DMS79 treated with DMSO at 0.1 percent for 48 hours (cell line): ENCODE measurements at places on chromosomes 11 and 22.

DNA sequence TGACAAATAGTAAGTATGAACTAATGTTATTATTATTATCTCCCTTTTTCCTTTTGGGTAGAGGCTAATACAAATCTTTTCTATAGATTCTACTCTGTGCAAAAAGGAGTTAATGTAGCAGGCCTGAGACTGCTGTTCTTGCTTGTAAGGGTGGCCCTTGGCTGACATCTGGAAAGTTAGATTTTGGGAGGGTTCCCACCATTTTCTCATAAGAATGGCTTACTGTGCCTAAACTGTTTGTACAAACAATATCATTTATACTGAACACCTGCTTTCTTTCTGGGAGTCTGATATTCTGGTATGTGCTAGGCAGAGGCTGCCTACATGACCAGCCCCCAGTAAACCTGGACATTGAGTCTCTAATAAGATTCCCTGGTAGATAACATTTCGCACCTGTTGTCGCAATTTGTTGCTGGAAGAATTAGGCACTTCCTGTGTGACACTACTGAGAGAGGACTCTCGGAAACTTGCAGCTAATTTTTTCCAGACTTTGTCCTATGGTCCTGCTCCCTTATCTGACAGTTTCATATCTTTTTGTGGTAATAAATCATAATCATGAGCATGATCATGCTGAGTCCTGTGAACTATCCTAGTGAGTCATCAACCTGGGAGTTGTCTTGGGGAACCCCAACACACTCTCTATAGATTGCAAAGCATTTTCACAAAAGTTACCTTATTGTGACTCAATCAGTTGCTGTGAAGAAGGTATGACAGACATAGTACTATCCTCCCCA, 257.7 kb upstream of the CCDC90B start:
- DNase-seq: no peak

GRCh38 chr11:120566176-120566575, 54.6 kb downstream of the GRIK4 start:
- no peak for DNase-seq

- DNase-seq: peak; percentile 26
Observed at GRCh38 chr11:65503949-65504673, 5.3 kb downstream of the MALAT1 start.

DNA sequence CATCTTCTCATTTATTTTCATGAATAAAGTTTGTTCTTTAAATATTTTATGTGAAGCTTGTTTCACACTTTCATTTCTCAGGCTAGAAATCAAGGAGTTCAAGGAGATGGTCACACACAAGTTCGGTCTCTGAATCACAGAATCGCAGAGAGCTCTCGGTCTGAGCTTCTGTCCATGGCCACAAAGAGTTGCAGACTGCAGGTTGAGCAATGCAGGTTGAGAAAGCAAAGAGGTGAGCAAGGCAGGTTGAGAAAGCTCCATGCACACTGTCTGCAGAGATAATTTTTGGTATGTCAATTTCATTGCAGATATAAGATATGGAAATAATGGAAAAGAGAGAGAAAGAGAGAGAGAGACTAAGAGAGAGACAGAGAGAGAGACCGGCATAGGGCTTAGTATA, 32.9 kb upstream of the VWA5A start:
- DNase-seq: no peak

GRCh38 chr22:37844904-37845329, 783 bp upstream of the ANKRD54 start:
- no peak for DNase-seq

GRCh38 chr22:47043835-47044721, 281.6 kb downstream of the TBC1D22A start:
- DNase-seq: peak; percentile 60

GRCh38 chr22:44329179-44329796, 16.5 kb upstream of the SHISAL1 start:
- peak; percentile 10 for DNase-seq

DNA sequence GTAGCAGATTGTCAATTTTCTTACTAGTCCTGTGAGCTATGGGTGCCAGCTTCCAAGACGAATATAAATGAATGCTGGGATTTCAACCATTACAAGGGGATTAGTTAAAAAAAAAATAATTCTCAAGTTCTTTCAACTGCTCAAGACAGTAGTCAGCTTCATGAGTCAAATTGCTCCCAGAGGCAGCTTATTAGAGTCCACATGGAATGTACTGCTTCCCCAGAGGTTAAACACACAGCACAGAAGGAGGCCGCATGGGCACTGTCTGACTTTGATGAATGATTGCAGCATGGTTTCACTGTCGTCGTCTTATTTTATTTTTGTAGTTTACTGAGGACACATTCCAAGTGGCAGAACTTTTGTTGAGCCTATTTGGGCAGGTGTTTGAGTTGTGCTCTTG, 563.2 kb downstream of the TMEM135 start:
- no peak for DNase-seq

- no peak for DNase-seq
Observed at GRCh38 chr22:43814264-43814663, 2.2 kb upstream of the EFCAB6 start.

DNA sequence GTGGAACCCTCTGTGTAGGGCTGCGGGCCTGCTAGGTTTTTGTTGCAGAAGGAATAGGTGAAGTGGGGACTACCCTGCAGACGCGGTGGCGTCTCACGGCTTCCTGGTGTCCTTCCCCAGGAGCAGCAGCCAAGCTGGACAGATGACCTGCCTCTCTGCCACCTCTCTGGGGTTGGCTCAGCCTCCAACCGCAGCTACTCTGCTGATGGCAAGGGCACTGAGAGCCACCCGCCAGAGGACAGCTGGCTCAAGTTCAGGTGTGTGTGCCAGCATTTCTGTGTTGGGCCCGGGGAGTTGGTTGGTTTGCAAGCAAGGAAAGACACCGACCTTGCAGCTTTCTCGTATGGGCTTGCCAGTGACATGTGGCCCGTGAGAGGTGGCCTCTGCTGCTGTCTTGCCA, 15.3 kb downstream of the TAB1 start:
- DNase-seq: peak; percentile 49

- DNase-seq: no peak
Observed at GRCh38 chr11:11081288-11081687, 223.4 kb upstream of the ZBED5 start.

DNA sequence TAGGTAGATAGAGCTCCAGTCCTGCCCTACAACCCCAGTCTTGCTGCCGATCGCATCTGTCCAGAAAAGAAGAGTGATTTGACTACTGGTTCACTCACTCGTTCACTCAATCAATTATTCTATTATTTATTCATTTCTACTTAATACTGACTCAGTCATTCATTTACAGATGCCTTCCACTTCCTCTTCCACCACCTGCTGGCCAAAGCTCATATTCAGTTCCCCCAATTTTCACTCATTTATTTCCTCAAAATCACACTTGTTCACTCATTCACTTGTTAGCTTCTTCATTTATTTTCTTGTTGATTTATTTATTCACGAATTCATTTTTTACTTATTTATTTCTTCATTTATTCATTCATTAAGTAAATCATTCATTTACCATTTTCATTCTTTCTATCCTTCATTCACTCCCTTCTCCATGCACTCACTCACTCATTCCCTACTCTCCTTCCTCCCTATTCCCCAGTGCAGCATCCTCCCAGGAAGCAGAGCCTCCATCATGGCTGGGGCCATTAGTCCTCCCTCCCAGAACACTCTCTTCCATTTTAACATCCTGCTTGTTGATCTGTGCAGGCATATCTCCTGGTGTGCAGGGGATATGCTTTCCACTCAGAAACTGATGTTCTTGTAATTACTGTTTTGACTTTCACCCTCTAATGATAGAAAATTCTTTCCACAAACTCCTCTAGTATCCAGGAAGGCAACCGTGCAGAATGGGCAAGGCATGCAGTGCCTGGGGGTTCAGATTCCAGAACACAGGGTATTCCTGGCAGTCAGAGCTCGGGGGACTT, 281.0 kb downstream of the TENM4 start:
- DNase-seq: no peak

DNA sequence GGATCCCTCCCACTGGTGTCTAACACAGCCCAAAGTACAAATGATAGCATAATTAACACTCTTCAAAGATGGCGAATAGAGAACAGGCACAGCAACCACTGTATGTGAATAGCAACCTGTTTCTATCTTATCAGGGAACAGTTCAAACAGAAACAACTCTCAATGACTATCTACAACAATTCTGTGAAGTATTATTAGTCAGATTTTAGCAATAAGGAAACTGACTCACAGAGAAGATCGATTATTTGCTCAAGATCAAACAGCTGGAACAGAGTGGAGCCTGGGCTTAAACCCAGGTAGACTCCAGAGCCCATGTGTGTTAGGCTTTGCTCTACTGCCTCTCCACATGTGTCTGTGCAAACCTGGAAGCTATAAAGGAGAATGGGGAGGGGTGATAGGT, 88.7 kb downstream of the C11orf58 start:
- DNase-seq: no peak

DNA sequence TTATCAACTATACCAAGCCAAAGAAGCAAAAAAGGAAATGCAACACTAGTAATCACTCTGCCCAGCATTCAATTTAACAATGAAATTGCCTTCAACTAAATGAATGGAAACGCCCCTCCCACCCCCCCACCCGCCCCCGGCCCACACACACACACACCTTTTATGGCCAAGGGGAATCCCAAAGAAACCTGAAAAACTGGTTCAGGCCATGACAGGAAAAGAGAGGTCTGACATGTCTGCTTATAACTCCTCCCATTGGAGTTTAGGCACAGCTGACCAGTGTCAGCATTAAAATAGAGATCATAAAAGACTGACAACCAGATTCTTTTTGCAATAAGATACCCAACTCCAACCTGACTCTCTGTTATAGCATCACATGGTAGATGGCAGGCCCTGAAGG, 42.6 kb downstream of the ACER3 start:
- no peak for DNase-seq

- DNase-seq: no peak
Observed at GRCh38 chr11:127252321-127252720, 251.8 kb upstream of the KIRREL3 start.

DNA sequence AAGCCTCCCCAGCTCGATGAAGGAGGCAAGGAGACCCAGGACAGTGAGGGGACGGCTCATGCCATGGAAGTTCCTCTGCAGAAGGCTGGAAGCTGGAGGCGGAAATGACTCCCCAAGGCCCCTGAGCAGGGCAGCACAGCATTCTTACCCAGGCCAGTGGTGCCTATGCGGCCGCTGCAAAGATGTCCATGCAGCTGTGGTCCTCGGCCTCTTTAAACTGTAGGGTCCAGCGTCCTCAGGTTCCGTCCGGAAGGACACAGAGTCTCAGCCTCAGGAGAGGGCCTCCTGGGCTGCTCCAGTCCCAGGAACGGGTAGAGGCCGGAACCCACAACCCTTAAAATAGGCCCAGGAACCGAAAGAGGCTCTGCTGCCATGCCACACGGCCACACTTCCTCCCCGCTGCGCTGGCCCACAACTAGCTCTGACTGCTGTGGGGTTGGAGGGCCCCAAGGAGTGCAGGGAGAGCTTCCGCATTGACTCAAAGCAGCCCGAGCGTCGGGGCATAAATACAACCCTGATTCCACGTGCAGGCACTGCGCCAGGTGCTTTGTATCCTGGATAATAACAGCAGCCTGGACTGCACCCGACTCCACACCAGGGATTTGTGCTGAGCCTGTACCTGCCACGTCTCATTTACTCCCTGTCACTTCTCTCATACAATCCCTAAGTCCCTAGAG, 5.5 kb downstream of the KIAA0930 start:
- DNase-seq: peak; percentile 15

GRCh38 chr22:43370036-43370435, 26.9 kb upstream of the SCUBE1 start:
- DNase-seq: no peak

DNA sequence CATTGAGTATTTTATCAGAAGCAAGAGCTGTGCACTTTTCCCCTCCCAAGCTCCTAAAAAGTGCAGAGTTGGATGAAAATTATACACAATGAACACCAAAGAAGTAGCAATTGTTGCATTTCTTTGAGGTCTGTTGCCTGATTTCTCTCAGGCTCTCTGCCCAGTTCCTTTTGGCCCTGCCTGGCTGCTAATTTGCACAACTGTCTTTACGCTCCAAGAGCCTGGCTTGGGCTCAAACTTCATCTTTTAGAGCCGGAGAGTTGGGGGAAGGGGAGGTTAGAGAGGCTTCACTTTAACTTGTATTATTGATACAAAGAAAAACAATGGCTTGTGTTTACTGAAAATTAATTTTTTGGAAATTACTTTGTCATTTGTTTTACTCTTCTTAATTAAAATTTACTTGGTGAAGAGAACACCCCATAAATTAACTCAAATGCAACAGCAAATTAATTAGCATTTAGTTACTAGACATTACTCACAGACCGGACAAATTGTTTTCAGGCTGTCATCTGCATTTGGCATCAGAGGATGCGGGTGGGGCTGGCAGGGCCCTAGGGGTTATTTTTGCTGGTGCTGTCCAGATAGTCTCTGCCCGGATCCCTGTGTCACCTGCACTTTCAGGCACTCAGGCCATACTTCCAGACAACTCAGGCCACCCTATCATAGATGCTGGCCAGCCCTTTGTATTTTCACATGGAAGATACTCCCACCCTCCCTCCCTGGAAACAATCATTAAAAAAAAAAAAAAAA, 407.3 kb downstream of the NXPE2 start:
- DNase-seq: peak; percentile 51

GRCh38 chr11:77672264-77672663, 34.7 kb upstream of the CLNS1A start:
- no peak for DNase-seq

DNA sequence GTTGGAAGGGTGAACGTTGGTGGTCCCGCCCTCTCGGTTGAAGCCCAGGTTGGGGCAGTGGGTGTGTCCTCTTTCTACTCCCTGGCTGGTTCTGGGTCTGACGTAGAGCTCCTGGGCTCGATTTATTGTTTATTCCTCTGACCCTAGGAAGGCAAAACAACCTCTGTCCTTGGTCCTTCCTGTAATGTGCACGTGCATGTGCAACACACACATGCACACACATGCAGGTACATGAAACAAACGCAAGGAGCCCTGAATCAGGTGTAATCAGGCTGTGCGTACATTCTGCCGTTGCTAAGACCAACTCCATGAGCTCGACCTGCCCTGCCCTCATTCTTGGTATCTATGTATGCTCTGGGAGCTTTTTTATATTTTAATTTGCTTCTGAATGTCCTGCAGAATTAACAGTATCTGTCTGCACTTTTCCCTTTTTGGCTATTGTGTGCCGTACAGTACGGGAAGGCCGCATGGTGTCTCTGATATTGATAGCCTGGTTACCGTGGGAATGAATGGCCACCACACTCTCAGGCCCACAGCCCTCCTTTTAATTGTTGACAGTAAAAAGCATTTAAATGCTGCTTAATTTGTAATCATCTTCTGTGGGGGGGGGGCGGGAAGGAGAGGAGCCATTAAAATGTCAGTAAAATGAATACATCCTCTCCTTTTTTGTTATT, 66.0 kb upstream of the NNMT start:
- no peak for DNase-seq

- DNase-seq: no peak
Observed at GRCh38 chr11:68431984-68432645, 28.4 kb upstream of the PPP6R3 start.

DNA sequence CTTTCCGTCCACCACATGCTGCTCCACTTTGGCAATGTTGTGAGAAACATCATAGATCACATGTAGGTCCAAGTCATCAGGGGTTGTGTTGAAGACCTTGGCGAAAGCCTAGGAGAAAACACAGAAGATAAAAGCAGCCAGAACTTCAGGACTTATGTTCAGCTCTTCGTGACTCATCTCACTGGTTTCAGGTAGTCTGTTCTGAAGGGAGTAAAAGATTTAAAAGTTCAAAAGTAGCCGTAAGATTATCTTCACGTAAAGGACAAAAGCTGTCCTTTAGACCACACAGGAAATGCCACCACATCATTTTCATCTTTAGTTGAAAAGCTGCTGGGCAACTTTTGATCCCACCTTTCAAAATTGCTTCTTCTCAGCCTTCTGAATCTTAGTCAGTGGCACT, 16.9 kb downstream of the RTCB start:
- DNase-seq: no peak

- DNase-seq: no peak
Observed at GRCh38 chr11:101397979-101398378, 185.8 kb downstream of the TRPC6 start.
